ENCODE measurements at places on chromosomes 16 and 17. TPM values are rescaled to one million over a fixed set of nuclear protein-coding genes. Genes with fewer than 3 reads are reported as not detected.

DNA sequence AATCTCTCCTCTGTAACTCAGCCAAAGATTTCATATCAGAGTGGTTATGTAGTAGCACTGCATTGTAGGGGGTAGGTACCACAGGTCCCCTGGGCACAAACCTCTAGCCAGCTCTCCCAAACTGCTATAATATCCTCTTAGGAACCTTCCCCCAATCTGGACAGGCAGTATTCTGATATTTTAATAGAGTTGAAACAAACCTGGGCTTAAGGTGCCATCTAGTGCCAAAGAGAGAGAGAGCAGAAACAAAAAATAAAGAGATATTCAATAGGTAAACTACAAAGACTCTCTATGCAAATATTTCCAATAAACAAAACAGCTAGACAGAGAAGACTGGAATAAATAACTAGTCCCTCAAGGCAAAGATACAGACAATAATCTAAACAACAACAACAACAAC is 1070.0 kb downstream of the CDH11 start:
- H3K4me1 ChIP-seq: no peaks in the 10 kb centered on the region
- no peak for DNase-seq
- H3K4me3 ChIP-seq: no peak overlapping the region
- H3K27me3 ChIP-seq: no peaks in the 10 kb centered on the region
- H3K27ac ChIP-seq: no peak overlapping the region

GRCh38 chr17:72501404-72502370 is 380.9 kb downstream of the SOX9 start:
- no peaks in the 10 kb centered on the region for H3K36me3 ChIP-seq
- no peaks in the 10 kb centered on the region for H3K27me3 ChIP-seq
- DNase-seq: no peak

DNA sequence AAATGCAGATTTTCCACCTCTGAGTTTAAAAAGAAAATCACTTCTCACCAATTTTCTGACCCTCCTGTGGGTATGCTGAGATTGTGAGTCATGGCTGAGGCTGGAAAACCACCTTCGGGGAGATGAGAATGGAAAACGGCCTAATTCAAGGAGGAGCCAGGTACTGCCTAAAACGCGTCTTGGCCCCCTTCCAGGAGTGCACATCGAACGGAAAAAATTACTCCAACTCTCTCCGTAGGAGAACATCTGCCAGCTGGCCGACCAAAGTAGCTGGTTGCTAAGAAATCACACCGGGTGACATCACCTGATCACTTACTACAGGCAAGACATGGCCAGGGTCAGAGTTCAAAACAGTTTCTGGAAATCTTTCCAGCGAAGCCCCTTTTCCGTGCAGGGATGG is 107.6 kb downstream of the ZNF423 start:
- H3K4me3 ChIP-seq: no peak overlapping the region
- no peaks in the 10 kb centered on the region for H3K36me3 ChIP-seq
- no peak overlapping the region for H3K27ac ChIP-seq
- DNase-seq: no peak
- peaks cover 10% of the 10 kb centered on the region for H3K4me1 ChIP-seq

NGFR gene
- total RNA-seq: 1.8 TPM

GRCh38 chr17:69506489-69506888 is 92.0 kb downstream of the MAP2K6 start:
- H3K4me3 ChIP-seq: no peak overlapping the region
- no peaks in the 10 kb centered on the region for H3K27me3 ChIP-seq
- no peak overlapping the region for H3K27ac ChIP-seq
- H3K4me1 ChIP-seq: peaks cover 10% of the 10 kb centered on the region
- DNase-seq: no peak

- no peak overlapping the region for H3K4me3 ChIP-seq
- H3K4me1 ChIP-seq: no peaks in the 10 kb centered on the region
- peaks cover 90% of the 10 kb centered on the region for H3K36me3 ChIP-seq
- H3K27me3 ChIP-seq: no peaks in the 10 kb centered on the region
Observed at GRCh38 chr17:4009186-4009785, 45.0 kb upstream of the ATP2A3 start.

NIP7 gene
- total RNA-seq: 7.9 TPM

ZNF385C gene
- 0.21 TPM for total RNA-seq

DNA sequence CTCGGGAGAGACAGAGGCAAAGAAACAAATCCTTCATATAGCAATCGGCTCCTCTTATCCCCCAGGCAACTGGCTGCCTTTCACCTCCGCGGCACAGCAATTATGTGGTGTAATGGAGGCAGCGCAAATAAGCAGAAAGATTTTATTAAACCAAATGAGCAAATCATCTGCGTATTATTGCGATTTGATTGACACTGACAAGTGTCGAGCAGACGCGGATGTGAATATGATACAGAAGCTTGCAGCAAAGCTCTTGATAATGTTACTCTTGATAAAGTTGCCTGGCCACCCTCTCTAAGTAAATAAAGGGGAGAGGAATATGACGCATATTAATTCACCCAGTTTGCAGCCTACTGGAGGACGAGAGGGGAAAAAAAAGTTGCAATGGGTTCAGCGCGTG is 26.5 kb upstream of the AKTIP start:
- H3K4me1 ChIP-seq: no peaks in the 10 kb centered on the region
- no peaks in the 10 kb centered on the region for H3K36me3 ChIP-seq
- no peaks in the 10 kb centered on the region for H3K27me3 ChIP-seq
- no peak overlapping the region for H3K4me3 ChIP-seq

DNA sequence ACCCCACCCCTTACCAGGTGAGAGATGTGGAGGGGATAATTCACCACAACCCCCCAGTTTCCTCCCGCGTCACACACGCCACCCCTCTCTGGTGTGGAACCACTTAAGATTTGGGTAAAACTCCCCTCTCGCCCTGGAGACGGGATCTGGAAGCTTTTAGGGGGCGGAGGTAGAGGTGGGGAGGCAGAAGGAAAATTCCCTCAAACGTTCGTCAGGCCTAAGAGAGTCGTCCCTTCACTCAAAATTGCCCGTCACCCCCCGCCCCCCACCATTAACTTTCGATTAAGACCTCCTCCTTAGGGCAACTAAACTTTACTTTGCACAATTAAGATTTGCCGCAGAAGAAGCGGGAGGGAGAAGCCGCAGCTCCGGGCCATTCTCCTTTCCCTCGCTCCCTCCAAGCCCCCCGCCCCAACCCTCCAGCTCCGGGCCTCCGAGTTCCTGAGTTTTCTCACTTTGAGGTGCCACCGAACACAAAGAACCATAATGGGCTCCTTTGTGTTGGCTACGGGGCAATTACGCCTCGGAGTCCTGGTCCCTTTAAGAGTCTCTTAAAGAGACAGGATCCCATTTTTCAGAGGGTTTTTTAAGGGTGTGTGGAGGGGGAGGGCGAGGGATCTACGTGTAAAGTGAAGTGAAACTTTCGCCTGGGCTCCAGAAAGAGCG is 985 bp upstream of the FZD2 start:
- H3K4me1 ChIP-seq: peaks cover 25% of the 10 kb centered on the region
- H3K27ac ChIP-seq: peak overlapping the region; percentile 84
- peaks cover 20% of the 10 kb centered on the region for H3K27me3 ChIP-seq

NPIPB12 gene
- total RNA-seq: 23.6 TPM

- H3K4me3 ChIP-seq: no peak overlapping the region
- H3K4me1 ChIP-seq: peaks cover 23% of the 10 kb centered on the region
- H3K27me3 ChIP-seq: no peaks in the 10 kb centered on the region
- no peak overlapping the region for H3K27ac ChIP-seq
Observed at GRCh38 chr16:12065866-12066545, 89.5 kb downstream of the SNX29 start.

DNA sequence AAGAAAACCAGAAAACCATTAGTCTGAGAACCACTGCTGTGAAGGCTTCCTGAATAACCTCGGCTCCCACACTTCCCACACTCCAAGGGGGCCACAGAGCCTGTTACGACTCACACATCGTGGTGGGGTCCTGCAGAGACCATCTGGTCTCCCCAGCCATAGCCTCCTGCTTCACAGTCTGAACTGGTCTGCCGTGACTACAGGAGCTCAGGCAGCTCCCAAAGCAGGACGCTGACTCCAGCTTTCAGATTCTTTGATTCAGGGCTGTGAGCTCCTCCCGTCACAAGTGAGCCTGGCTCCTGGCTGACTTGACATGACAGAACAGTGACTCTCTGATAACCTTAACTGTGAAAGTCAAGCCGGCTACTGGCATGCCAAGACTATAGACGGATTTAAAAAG is 37.8 kb downstream of the CYB5D2 start:
- peak overlapping the region; percentile 11 for H3K27ac ChIP-seq
- H3K27me3 ChIP-seq: no peaks in the 10 kb centered on the region
- no peak for DNase-seq
- peaks cover 77% of the 10 kb centered on the region for H3K36me3 ChIP-seq
- peaks cover 16% of the 10 kb centered on the region for H3K4me1 ChIP-seq

DNA sequence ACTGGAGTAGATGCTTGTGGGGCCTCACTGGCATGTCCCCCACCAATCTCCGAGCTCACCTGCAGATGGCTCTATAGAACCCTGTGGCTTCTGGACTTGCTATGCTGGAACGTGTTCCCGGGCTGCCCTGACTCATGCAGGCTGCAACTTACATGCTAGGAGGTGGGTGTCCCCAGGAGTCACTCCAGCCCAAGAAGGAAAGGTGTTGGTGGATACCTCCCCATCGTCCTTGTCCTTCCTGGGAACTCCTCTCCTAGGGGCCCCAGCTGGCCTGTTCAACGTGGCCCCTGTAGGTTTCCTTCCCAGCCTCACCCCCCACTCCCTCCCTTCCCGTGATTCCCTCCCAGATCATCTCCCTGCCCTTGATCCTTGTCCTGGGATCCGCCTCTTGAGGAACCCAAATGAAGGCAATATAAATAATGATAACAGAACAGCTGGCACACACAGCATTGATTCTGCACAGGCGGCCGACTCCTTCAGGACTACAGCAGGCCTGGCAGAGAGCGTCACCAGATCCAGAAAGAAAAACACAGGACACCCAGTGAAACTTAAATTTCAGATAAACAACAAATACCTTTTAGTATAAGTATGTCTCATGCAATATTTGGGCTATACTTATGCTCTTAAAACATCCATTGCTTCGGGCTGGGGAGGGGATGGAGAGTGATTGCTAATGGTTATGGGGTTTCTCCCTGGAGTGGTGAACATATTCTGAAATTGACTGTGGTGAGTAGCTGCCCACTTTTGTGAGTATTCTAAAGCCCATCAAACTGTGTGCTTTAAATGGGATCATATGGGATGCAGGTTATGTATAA is 221.1 kb upstream of the GSE1 start:
- no peaks in the 10 kb centered on the region for H3K36me3 ChIP-seq
- no peak overlapping the region for H3K4me3 ChIP-seq
- no peak overlapping the region for H3K27ac ChIP-seq
- peaks cover 28% of the 10 kb centered on the region for H3K4me1 ChIP-seq
- H3K27me3 ChIP-seq: no peaks in the 10 kb centered on the region

- H3K36me3 ChIP-seq: no peaks in the 10 kb centered on the region
- no peak overlapping the region for H3K27ac ChIP-seq
- H3K4me3 ChIP-seq: no peak overlapping the region
- no peaks in the 10 kb centered on the region for H3K4me1 ChIP-seq
Observed at GRCh38 chr17:44417553-44417952, 28.1 kb upstream of the ITGA2B start.

GRCh38 chr16:78333808-78334207 is 234.4 kb downstream of the WWOX start:
- H3K27me3 ChIP-seq: no peaks in the 10 kb centered on the region
- H3K27ac ChIP-seq: no peak overlapping the region
- DNase-seq: no peak
- no peaks in the 10 kb centered on the region for H3K36me3 ChIP-seq
- H3K4me3 ChIP-seq: no peak overlapping the region
- H3K4me1 ChIP-seq: no peaks in the 10 kb centered on the region

DNA sequence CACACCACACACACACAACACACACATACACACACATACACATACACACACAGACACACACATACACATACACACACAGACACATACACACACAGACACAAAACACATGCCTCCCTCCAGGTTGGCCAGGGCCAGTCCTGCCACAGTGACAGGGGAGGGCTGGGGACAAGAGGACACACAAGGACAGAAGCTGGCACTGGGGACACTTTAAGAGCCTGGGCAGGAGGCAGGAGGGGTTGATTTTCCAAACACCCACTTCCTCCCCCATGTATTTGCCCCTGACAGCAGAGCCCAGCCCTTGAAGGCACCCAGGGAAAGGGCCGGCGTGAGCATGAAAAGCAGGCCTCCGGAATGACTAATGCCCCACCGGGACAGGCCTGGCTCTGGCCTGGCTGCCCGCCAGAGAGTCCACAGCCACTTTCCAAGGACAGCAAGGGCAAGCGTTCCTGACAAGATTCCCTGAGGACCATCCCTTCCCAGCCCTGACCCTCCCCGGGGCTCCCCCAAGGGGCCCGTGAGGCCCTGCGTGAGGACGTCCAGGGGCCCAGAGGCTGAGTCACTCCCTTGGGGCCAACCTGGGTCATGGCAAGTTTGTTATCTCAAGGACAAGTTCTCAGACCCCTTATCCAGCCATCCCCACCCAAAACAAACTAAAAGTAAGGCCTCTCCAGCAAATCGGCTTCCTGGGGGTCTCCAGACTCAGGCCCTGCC is 235.6 kb downstream of the ZNF423 start:
- H3K27me3 ChIP-seq: no peaks in the 10 kb centered on the region
- no peaks in the 10 kb centered on the region for H3K36me3 ChIP-seq
- peaks cover 29% of the 10 kb centered on the region for H3K4me1 ChIP-seq
- peak overlapping the region; percentile 83 for H3K27ac ChIP-seq

CCDC78 gene
- 0.27 TPM for total RNA-seq

MYCBPAP gene
- 0.55 TPM for total RNA-seq

RGS11 gene
- total RNA-seq: 18.2 TPM

CA7 gene
- not detected for total RNA-seq

- no peaks in the 10 kb centered on the region for H3K27me3 ChIP-seq
- no peak overlapping the region for H3K4me3 ChIP-seq
- peaks cover 13% of the 10 kb centered on the region for H3K36me3 ChIP-seq
- peaks cover 72% of the 10 kb centered on the region for H3K4me1 ChIP-seq
Observed at GRCh38 chr17:21025451-21025850, 17.4 kb downstream of the USP22 start.

DNA sequence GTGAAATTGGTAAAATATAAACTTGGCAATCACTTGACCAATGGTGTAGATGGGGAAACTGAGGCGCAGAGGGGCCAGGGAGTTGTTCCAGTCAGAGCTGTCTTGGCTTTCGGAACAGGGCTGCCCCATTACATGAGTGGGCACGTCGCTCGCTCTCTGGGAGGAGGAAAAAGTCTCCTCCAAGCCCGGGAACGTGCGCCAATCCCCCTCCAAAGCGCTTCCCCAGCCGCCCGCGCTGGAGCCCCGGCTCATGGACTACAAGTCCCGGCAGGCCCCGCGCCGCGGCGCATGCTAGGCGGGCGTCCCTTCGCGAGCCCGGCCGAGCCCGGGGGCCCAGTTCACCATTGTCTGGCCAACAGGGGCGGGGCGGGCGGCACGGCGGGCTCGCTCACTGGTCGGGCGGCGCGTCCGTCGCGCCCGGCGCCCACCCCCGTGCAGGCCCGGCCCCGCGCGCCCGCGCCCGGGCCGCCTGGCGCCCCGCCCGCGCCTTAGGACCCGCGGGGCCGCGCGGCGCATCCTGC is at the start of gene LLGL1:
LLGL1 (plus strand) TSS at position 515 of the 521 bp plus-strand sequence. CDS start 48 bp downstream, outside the sequence.
- no peaks in the 10 kb centered on the region for H3K36me3 ChIP-seq
- H3K4me1 ChIP-seq: peaks cover 23% of the 10 kb centered on the region
- peak within 1 kb of the TSS; percentile 73 for H3K27ac ChIP-seq
- DNase-seq: peak; percentile 98
- peak within 1 kb of the TSS; percentile 58 for H3K4me3 ChIP-seq

RHBDF2 gene
- 33.1 TPM for total RNA-seq

GPR142 gene
- not detected for total RNA-seq

- no peak for DNase-seq
- H3K4me3 ChIP-seq: no peak overlapping the region
- no peaks in the 10 kb centered on the region for H3K36me3 ChIP-seq
- no peak overlapping the region for H3K27ac ChIP-seq
- no peaks in the 10 kb centered on the region for H3K4me1 ChIP-seq
Observed at GRCh38 chr16:50491516-50491915, 56.7 kb upstream of the NKD1 start.

- DNase-seq: no peak
- H3K4me1 ChIP-seq: no peaks in the 10 kb centered on the region
- H3K27ac ChIP-seq: no peak overlapping the region
- H3K4me3 ChIP-seq: no peak overlapping the region
- peaks cover 6% of the 10 kb centered on the region for H3K27me3 ChIP-seq
Observed at GRCh38 chr17:55705847-55706246, 16.8 kb downstream of the TMEM100 start.

ITGAE gene
- total RNA-seq: 14.0 TPM
